ENCODE measurements at places on chromosomes 16 and 17.

DNA sequence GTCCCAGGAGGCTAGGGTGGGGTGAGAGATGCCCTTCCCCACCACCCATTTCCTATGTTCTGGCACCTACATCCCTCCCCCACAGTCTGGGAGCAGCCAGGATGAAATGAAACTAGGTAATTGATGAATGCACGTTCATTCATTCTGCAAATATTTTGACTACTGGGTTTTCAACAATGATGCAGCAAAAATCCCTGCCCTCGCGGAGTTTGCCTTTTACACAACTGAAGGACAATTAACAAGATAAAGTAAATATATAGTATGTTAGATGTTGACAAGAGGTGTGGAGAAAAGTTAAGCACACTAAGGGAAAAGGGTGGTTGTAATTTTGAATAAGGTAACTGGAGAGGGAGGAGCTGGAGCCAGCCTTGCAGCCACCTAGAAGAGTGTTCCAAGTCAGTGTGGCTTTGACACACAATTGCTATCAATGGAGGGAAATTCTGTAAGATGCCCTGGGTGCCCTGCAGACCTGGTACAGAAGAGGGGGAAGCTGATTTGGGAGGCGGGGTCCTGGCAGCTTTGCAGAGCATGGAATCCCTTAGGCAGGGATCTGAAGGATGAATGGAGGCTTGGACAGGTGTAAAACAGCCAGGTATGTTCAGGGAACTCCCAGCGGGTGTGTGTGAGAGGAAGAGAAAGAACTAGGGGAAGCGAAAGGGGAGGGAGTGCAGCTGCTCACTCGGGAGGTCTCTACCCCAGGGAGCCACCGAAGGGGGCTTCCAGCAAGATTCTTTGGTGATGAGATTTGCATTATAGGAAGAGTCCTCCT lies 2.5 kb downstream of the TMEM92 start:
- DNase-seq, result no peak

- no peak for DNase-seq
Observed at GRCh38 chr16:26334218-26335111, 642.7 kb downstream of the HS3ST4 start.

DNA sequence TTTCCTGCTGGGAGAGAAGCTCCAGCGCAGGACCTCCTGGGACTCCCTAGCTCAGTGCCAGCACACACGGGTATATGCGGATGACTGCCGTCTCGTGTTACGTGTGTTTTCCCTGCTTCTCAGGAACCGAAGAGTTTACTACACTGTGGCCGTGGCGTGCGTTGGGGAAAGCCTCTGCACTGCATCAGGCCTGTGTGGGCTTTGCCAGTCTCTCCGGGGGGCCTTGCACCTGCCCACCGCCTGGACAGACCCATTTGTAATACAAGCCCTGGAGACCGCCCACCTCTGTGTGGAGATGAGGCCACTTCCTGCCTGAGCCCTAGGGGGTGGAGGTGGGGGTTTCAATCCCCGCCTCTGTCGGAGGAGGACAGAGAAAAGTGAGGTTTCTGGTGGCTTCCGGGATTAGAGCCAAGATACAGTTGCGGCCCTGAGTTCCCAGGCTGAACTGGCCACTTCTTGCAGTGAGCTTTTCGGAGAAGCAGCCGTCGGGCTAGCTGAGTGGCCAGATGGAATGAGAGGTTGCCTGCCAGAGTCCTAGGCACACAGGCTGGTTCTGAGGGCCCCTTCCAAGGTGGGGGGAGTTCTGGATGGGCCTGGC lies 43.4 kb upstream of the GSE1 start:
- no peak for DNase-seq

DNA sequence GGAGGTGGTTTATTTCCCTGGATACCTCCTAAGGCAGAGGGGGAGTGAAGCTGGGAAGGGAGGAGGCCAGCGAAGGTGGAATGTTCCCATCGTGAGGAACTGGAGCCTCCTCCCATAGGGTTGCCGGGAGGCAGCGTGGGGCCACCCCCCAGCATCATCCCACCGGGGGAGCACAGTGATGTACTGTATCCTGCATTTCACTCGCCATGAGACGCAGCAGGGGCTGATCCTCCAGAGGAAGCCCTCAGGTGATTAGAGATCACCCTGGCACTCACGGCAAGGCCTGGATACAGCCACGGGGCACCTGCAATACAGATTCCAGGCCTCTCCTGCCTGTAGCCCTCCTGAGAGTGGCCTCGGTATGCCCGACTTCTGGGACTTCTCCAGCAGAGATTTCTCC lies 25.5 kb upstream of the BEAN1 start:
- DNase-seq, result no peak

GRCh38 chr16:61617219-61617783 lies 418.9 kb downstream of the CDH8 start:
- no peak for DNase-seq

DNA sequence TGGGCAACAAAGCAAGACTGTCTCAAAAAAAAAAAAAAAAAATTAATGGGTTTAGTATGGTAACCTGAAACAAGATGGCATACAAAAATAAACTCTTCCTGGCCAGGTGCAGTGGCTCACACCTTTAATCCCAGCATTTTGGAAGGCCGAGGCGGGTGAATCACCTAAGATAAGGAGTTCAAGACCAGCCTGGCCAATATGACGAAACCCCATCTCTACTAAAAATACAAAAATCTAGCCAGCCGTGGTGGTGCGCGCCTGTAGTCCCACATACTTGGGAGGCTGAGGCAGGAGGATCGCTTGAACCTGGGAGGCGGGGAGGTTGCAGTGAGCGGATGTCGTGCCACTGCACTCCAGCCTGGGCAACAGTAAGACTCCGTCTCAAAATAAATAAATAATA lies 55.7 kb downstream of the PAFAH1B1 start:
- DNase-seq, result no peak

GRCh38 chr17:39915559-39915958 lies 2.9 kb downstream of the GSDMB start:
- no peak for DNase-seq

DNA sequence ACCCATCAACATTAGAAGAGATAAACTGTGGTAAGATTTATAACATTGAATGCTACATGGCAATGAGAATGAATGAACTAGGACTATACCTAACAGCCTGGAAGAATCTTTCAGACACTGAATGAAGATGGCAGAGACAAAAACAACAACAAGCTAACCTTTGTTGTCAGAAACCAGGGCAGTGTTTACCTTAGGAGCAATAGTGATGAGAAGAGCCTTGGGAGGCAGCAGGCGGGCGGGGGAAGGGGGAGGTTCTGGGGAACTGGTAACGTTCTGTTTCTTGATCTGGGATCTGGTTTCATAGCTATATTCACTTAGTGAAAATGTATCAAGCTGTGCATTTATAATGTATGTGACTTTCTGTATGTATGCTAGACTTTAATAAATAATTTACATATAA lies 139.0 kb upstream of the TNRC6C start:
- DNase-seq, result no peak

GRCh38 chr16:88876942-88877526 lies 10.6 kb upstream of the PABPN1L start:
- DNase-seq, result no peak

- no peak for DNase-seq
Observed at GRCh38 chr17:61491981-61492380, 39.8 kb downstream of the TBX4 start.

DNA sequence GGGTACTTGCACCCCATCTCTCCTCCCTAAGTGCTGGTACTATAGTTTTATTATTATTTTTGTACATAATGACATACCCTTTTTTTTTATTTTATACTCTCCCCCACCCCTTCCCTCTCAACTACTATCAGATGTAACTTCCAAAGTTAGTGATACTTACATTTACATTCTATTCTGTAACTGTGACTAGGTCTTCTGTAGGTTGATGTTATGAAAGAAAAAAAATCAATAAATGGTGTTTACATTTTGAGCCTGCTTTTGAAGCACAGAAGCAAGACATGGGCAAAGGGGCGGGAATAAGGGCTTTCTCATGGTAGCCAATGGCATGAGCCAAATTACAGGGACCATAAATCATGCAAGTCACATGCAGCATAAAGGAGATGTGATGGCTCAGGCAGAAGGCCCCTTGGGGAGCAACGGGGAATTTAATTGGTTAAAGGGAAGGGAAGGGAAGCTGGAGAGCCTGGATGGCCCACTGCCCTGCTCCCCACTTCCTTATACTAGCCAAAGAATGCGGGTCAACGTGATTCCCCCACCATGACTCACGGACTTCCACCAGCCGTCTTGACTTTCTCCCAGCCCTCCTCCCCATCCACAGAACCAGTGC lies 2.4 kb upstream of the ACSF2 start:
- peak; percentile 44 for DNase-seq

- no peak for DNase-seq
Observed at GRCh38 chr16:75225092-75225491, 6.3 kb downstream of the CTRB1 start.

DNA sequence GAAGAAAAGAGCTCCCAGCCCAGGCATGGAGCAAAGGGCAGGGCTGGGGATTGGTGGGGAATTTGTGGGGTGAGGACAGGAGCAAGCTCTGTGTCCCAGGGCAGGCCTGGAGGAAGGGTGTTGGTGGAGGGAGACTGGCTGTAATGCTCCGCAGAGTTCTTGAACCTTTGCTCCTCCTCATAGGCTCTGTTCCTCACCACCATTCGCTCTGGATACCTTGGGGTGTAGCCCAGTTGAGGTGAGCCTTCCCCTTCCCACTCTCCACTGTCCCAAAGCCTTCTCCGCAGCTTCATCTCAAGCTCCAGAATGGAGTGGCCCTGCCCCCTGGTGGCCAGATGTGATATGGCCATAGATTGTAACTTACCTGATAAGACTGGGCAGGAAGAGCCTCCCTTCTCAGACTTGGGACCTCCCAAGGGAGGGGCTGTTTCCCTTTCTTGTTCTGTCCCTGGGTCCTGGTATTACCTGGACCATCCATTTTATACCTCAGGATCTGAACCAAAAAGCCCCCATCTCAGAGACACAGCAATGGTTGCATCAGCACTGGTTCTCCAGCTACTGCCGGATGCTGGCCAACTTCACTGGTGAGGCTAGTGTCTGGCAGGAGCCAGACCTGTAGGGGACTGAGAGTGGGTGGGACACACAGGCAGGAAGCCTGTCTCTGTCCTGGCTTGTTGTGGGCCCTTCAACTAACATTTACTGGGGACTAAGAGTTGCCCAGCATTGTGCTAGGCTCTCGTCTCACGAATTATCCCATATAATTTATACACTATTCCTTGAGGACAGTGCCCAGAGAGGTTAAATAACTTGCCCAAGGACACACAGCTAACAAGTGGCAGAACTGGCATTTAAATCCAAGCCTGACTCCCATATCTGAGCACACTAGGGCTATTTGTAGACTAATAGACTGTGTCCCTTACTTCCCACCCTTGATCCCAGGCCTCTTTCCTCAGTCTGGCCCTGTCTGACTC lies 19.1 kb upstream of the STAC2 start:
- DNase-seq, result no peak

GRCh38 chr17:66675991-66676371 lies 158.9 kb upstream of the CACNG5 start:
- DNase-seq, result no peak

DNA sequence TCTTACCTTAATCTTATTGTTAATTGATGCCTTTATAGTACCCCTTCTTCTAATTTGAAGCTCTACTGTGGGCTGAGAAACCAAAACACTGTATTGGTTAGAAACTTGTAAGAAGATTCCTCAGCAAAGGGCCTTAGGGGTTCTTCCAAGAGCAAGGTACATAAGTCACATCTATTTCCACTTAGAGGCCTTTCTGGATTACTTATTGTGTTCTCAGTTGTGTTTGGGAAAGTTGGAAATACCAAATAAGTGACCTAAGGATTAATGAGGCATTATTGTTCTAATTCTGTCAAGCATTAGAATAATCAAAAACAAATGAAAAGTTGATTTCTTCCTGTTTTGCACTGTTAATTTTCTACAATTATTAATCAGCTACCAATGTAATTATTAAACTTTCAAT lies 85.8 kb downstream of the SKAP1 start:
- no peak for DNase-seq

DNA sequence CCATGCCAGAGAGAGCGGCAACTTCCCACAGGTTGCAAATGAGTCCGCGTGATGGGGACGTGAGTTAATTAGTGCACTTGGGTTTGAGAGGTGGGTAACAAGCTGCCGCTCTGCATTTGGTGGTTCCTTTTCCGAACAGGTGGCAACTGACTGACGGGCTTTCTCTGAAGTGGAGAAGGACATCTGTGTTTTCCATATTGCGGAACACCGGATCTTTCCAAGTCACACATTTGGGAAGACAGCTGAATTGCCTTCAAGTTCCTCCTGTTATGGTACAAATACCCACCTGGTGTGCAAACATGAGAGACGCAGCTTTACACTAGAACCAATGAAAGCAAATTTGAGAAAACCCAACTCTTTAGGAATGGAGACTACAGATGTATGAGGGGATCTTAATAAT lies 451.3 kb upstream of the ZFHX3 start:
- DNase-seq, result no peak

- no peak for DNase-seq
Observed at GRCh38 chr17:40005520-40005919, 9.7 kb upstream of the CSF3 start.
